ENCODE measurements at places on chromosomes 3 and 15.
A peak's percentile ranks its signal among the peaks of the same experiment; 100 is the strongest.

DNA sequence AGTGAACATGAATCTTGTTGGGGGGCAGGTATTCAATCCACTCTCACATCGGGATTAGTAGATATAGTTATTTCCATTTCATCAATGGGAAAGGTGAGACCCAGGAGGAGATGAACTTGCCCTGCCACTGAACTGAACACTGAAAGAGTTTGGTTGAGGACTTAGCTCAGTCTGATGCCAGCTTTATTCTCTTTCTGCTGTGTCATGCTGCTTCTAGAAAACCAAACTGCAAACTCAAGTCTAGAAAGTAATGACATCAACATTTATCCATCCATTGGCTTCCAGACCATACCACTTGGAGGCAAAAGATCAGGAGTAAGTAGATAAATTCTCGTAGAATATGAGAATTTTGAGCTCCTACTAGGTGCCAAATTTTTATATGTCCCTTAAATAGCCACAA is 288.0 kb upstream of the CTNNB1 start:
- no peak for DNase-seq

- no peak for DNase-seq
These were observed 38.0 kb downstream of the CADPS start for GRCh38 chr3:62837145-62837787.

DNA sequence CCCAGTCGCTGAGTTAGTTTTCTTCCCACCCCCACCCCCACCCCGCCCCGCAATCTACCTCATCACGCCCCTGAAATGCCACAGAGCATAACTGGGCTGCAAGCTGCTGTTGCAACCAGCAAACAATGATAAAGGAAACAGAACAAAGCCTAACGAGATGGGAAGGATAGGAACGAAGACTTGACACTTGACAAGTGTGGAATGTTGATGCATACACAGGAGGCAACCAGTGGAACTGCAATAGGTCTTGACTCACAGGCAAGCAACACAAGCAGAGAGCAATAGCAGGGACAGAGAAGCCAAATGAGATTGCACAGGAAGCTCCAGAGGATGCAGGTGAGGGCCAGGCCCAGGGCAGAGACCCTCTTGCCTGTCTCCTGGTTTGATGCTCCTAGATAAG is 225.9 kb downstream of the IGSF11 start:
- no peak for DNase-seq

DNA sequence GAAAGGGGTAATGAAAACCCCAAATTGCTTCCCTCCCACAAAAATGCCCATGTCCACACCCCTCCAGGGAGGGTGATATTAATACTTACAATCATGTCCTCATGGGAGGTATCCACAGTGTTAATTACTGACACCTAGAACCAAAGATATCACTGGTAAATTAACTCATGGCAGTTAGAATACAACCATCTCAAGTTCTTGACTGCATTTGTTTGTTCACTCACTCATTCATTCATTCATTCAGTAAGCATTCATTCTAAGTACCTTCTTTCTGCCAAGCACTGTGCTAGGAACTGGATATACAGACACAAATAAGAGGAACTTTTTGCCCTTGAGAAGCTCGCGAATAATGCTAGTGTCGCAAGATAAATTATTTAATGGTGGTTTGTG is 3.0 kb downstream of the SEC13 start:
- DNase-seq, result no peak

DNA sequence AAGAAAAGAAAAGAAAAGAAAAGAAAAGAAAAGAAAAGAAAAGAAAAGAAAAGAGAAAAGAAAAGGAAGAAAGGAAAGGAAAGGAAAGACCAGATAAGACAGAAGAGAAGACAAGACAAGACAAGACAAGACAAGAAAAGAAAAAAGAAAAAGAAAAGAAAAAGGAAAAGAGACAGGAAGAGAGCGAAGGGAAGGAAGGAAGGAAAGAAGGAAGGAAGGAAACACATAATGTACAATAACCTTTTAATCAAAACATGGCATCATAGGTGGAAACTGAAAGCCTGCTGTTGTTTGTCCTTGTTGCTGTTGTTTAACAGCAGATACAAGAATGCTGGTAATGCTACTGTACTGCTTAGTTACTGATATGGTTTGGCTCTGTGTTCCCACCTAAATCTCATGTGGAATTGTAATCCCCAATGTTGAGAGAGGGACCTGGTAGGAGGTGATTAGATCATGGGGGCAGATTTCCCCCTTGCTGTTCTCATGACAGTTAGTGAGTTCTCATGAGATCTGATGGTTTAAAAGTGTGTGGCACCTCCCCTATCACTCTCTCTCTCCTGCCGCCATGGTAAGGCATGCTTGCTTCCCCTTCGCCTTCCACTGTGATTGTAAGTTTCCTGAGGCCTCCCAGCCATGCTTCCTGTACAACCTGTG is 67.3 kb downstream of the MCF2L2 start:
- no peak for DNase-seq

DNA sequence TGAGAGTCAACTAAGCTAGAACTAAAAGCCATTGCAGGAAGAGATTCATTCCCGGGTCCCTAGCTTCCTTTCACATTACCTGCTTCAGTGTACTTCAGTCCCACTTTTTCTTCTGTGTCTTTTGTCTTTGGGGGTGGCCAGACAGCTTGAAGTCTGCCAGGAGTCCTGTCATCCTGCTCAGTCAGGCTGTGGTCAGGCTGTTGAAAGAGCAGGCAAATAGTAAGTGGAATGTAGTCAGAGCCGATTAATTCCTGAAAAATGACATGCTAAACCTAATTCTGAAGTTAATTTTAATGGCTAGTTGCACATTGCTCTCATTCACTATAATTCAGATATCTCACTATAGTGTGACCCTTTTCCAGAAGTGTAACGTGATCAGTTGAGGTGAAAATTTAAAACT is 129.6 kb downstream of the FMN1 start:
- DNase-seq, result no peak

DNA sequence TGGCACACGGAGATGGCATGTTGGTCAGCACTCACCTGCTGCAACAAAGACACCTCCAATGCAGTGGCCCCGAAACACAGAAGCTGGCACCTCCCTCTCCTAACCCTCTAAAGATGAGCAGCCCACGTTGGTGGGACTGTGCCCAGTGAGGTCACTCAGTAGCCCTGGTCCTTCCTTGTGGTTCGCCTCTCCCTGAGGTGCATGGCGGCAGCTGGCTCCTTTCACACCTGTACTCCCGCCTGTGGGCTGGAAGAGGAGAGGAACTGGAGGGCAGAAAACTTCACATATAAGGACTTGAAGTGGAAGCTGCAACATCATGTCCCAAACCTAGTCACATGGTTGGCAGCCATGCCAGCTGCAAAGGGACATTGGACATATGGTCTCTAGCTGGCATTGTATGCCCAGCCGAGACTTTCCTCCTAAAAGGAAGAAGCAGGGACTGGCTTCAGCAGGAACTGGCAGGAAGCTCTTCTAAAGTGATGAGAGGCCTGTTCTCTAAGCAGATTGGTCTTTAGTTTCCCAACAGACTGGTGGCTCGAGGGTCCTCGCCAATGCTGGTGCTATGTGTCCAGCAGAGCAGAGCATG is 10.8 kb upstream of the C3orf22 start:
- DNase-seq, result no peak

GRCh38 chr3:27089068-27089467 is 280.1 kb downstream of the NEK10 start:
- no peak for DNase-seq

DNA sequence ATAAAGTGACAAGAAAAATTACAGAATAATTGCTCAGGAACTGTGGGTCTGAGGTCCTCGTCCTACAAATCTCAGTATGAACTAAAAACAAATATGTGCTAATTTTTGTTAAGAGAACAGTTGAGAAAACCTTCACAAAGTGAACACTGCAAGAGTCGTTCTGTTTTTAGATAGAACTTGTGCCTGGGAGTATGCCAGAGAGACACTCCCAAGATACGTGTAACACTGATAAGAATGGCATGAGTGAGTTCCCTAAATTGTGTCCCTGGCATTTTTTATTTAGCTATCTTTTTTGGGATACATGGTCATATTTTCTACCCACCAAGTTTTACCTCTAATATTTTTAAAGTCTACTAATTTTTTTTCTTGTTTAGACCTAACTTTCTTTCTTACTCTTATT is 860.0 kb upstream of the NR2F2 start:
- DNase-seq, result no peak

DNA sequence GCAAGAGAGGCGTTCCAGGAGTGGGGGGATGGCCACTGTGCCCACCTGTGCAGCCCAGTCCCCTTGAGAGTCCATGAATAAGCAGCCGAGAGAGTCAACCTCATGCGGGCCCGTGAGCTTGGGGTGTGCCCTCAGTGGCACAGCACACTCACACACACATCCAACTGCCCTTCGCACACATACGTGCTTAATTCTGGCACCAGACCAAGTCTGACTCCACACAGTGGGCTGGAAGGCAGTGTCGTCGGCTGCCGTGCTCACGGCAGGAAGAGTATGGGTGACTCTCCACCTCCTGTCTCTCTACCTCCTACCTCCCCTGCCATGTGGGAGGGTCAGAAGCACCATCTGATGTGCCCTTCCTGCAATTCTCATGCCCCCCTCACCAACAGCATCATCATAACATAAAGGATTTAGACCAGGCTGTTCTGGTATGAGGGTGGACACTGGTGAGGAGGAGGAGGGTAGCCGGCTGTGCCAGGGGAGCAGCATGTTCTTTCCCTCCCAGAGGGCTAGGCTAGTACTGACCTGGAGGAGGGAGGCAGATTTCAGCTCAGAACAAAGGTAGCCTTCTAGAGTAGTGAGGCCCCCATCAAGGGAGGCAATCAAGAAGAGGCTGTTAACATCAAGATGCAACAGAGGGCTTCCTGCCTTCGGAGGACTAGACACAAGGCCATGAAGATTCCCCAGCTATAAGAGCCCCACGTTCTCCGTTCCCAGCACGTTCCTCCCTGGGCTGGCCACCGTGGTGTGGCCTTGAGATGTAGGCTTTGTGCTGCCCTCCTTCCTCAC is 5.3 kb upstream of the STRA6 start:
- no peak for DNase-seq

DNA sequence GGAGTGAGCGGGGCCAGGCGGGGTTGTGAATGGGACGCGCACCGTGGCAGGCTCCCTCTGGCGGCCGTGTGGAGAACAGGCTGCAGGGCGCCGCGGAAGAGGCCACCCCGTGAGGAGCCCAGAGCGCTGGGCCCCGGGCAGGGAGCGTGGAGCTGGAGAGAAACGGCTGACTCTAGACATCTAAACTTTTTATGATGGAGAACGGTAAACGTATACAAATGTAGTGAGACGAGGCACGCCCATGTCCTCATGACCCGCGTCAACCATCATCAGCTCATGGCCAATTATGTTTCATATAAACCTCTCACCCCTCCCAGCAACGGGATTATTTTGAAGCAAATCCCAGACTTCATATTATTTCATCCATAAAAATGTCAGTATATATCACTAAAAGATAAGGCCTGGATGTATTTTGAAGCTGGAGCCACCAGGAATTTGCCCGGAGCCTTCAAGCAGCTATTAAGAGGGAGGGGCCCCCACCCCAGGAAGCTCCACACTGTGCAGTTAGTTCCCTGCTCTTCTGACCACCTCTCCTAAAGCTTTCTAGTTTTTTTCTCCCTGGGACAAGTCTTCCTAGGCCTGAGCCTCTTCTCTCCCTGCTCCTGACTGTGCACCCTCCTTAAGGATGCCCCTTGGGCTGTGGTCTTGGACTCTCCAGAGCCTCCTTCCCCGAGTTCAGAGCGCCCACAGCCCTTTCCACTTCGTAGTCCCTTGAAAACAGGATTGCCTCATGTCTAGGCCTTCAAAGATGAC is 149.5 kb downstream of the SMAD6 start:
- DNase-seq, result peak; percentile 66

DNA sequence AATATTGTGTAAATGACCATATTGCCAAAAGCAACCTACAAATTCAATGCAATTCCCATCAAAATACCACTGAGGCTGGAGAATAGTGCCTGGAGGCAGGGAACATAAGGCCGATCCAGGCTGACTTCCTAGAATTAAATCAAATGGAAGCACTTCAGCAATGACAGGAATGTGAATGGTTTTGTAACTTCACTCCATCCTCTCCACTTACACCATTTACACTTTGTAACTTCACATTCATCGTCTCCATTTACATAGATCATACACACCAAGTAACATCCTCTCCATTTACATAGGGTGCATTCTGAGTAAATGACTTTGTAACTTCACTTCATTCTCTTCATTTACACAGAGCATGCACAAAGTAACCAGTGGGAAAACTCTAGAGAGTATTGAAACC is 11.6 kb downstream of the STRIT1 start:
- DNase-seq, result no peak

DNA sequence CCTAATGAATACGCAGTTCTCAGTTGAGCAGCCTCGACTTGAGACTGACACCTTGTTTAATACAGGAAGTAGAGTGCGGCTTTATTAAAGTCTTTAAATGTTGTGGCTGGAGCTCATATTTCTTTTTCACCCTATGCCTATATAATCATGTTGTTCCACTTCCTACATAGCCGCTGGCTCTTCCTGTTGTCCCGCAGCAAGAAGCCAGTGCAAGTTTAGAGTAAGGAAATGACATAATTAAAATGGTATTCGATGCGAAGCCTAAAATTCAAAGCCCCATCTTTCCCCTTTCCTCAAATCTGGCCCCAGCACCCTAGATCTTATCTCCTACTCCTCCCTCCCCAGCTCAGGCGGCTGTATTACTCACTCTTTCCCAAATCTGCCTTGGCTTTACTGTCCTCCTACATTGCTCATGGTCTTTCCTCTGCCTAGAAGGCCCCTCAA is 7.5 kb upstream of the PHLDB2 start:
- no peak for DNase-seq

DNA sequence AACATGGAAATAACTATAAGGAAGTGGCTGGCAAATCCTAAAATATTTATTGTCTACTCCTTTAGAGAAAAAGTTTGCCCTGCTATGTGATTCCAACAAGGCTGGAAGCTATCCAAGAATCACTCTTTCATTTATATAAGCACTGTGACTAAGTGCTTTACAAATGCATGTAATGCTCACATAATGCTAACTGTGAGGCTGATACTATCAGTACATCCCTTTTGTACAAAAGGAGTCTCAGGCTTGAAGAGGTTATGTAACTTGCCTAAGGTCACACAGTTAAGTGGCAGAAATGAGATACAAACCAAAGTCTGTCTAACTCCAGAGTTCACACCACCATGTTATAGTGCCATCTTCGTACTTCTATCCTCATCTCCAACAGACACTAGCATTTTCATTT is 17.0 kb downstream of the TOPBP1 start:
- DNase-seq, result no peak

- no peak for DNase-seq
These were observed 95.7 kb downstream of the PLXNA1 start for GRCh38 chr3:127078626-127079025.

DNA sequence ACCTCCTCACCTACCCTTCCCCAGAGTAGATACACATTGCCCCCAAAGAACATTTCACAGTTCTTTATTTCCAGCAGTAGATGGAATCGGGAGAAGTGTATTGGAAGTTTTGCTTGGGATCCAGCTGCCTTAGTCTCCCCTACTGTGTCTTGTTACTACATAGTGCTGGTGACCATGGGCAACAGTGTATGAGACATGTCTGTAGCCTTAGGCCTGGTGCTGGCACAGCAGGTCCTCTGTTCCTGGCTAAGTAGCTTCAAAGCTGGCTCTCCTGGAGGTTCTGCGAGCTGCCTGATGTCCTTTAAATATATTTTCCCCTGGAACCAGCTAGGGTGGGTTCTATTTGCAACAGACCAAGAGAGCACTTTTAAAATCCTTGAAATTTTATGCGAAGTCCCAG is 174.7 kb downstream of the THSD4 start:
- no peak for DNase-seq
